CD4-positive, alpha-beta T cell treated with Interleukin-21 for 1 hour (primary cell): ENCODE measurements at places on chromosomes 13 and 19.

- no peak for DNase-seq
Observed at GRCh38 chr19:15115762-15116615, 8.8 kb downstream of the SYDE1 start.

DNA sequence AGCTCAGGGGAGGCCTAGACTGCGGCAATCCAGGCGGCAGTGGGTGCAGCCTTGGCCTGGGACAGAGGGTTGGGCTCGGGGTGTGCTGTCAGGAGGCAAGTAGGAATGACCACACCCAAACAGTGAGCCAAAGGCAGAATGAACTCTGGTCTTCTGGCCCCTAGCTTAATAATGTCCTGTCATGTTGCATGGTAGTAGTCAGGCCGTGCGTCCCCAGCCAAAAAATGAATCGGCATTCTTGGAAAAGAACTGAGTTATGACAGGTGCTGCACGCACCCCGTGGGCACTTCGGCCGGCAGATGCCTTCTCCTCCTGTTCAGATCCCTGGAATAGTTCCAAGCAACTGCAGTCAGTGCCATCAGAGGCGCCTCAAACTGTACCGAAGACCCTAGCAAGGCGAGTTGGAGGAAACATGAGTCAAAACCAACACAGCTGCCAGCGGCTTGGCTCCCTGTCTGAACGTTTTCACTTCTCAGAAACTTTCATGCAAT lies 55.9 kb downstream of the ATP7B start:
- DNase-seq = no peak

- DNase-seq = no peak
Observed at GRCh38 chr13:83298617-83299016, 583.7 kb downstream of the SLITRK1 start.

DNA sequence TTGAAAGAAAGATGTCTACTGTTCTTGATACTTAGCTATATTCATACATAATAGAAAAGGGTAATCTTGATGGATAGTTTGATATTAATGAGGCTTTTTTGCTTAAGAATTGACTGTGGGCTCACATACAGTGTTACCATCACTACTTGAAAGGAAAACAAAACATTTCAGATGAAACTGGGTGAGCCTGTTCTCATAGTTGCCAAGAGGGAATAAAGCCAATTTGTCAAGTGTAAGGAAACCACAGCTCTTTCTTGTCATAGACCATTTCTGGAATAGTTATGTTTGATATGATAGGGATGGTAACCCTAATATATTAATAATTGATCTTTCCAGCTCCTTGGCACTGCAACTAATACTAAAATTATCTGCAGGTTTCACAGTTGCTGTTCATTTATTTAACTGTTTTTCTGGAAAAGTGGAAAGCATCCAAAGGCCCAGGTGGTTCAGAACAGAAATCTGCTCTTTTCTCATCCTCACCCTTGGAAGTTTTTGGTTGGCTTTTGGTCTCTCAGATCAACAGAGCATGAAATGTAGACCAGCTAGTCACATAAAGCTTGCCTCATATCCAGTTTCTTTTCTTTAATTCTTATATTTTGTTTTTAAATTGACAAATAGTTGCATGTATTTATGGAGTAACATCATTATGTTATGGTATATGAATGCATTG lies 43.2 kb downstream of the ARHGEF7 start:
- no peak for DNase-seq

GRCh38 chr13:57666131-57666953 lies 34.8 kb downstream of the PCDH17 start:
- DNase-seq = no peak

GRCh38 chr13:76004416-76004815 lies 368.3 kb downstream of the LMO7 start:
- no peak for DNase-seq

DNA sequence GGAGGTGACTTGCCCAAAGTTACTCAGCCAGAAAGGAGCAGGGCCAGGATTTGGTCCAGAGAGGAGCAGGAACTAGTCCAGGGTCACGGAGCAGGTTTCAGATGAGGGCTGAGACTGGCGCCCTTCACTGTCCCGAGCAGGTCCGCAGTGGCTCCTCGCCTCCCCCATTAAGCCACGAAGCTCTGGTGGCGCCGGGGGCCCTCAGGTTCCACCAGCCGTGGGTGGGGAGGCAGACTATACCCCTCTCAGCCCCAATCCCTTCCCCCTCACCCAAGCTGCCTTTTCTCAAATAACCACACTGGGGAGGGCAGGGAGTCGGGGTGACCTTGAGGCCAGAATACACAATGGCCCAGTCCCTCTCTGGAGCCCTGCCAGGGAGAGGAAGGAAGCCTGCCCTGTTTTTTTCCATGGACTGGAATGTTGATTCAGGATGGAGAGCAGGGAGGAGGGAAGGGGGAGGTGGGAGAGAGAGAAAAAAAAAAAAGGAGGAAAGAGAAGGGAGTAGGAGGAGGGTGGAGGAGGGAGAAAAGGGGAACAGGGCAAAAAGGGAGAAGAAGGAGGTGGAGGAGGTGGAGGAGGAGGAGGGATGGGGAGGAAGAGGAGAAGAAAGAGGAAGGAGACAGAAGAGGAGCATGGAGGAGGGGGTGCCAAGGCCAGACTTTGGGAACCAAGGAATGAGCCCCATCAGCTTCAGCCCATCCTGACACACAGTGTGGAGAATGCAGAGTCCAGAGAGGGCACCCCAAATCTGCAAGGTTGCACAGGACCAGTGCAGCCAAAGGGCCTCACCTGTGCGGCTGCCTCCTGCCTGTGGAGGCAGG lies 19.7 kb downstream of the CEACAM16 start:
- no peak for DNase-seq

DNA sequence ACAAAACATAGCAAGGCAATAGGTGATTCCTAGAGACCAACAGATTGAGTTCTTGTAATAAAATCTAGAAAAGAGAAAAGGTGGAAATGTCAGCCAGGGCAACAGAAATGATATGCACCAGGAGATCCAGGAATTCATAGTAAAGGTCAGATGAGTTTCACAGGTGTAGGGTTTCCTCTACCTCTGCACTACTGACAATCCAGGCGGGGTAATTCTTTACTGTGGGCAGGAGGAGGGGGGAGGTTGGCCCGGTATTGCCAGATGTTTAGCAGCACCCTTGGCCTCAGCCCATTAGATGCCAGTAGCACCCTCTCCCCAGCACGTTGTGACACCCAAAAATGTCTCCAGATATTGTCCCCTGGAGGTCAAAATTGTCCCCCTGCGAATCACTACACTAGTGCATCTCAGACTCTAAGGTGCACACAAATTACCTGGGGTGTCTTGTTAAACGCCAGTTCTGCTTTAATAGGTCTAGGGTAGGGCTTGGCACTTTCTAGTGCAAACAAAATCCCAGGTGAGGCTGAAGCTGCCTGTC lies 3.5 kb upstream of the UBAC2 start:
- peak; percentile 13 for DNase-seq

DNA sequence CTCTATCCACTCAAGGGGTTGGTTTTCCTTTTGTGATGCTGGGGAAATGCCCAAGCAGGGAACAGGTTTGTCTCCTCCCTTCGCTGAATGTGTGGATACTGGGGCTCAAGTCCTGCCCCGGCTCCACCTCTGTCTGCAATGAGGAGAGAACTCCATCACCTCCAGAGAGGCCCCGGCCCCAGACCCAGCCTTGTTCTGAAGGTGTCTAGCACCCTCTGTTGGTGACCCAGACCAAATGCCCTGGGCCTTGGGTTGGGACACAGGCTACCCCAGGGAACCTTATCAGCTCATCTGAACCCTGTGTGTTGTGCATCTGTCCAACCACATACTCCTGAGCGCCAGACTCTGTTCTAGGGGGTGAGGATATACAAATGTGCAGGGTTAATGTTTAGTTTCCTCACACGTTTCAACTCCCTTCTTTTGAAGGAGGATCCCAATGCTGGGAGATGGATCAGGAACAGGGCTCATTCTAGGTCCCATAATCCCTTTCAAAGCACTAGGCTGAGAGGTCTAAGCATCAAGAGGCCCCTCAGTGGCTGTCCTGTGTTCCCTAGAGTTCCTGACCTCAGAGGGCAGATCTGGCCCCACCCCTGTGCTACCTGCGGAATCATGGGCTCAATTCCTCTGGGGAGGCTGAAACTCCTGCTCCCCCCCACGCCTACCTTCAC lies 112.5 kb upstream of the SLC7A1 start:
- DNase-seq = peak; percentile 46

- peak; percentile 77 for DNase-seq
Observed at GRCh38 chr19:46265217-46265828, 31.5 kb upstream of the HIF3A start.

DNA sequence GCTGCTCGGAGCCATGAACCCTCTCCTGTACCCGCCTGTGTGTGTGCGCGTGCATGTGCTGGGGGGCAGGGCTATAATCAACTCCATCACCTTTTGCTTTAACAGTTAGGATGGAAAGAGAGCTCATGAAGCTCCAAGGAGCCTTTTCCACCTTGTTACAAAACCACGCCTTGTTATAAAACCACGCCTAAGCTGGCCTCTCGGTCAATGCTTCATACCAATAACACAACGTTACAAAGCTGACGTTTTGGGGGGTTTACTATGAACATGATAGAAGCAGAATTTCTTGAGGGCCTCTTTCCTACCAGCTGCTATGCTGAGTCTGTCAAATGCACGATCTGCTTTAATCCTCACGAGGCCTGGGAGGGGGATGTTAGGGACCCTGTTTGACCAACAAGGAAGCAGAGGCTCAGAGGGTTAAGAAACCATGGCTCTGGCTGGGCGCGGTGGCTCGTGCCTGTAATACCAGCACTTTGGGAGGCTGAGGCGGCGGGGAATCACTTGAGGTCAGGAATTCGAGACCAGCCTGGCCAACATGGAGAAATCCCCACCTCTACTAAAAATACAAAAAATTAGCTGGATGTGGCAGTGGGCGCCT lies 11.9 kb downstream of the CAPS start:
- no peak for DNase-seq

DNA sequence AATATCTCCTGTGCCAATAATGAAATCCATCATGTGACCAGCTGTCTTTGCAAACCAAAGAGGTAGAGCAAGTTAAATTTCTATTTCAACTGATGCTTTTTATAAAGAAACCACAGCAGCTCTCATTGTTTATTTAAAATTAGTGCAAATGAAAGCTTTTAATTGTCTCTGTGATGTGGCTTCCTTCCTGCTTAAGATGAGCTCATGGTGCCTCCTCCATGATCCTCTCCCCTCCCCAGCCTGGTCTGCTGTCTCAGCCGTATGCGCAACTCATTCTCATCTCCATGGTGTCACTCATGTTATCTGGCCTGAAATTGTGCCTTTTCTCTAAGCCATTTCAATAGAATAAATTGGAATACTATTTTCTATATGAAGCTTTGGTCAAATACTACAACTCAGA lies 270.6 kb downstream of the FGF14 start:
- no peak for DNase-seq

GRCh38 chr13:111668451-111668850 lies 348.0 kb downstream of the TEX29 start:
- DNase-seq = no peak

DNA sequence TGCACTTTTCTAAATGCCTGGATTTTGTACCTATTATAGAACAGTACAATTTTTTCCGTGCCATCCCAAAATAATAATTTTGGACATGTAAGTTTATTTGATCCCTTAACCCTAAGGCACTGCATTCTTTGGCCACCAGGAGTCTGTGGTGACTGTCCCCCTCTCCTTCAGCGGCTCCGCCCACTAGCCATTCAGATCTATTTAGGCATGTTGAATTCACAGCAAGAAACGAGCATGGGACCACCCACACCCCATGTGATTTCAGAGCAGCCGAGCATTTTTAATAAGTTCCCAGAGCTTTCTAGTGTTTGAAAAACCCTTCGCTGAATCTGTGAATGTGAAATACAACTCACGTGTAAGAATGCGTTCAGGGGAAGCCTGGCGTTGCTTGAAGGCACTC lies 567.5 kb downstream of the MYO16 start:
- DNase-seq = no peak

DNA sequence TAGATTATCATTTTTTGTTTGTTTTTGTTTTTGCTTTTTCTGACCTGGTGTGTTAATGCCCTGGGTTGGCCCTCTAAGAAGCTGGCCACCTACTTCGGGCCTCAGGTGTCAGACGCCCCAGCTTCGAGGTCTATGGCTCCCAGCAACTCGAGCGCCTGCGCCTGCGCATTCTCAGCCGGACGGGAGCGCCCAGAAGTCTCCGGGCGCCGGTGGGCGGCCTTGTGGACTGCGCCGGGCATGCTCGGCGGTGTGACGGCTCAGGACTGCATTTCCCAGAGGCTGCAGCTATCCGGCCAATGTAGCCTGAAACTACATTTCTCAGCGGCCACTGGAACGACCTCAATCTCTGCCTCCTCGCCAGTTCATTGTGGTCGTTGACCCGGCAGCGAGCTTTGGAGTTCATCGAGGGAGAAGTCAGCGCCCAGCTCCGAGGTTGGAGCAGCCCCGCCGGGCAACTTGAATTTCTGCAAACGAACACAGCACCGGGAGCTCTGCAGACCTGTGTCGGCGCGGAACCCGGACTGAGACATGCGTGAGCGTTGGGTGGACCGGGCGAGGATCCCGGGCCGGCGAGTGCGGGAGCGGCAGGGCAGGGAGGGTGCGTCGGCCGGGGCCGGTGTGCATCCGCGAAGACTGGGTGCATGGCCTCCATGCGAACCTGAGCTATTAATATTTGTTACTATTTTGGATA lies at the start of gene ZNF30:
ZNF30 (plus strand) TSS at position 219 of the 691 bp plus-strand sequence. CDS start 3,045 bp downstream, outside the sequence.
- peak; percentile 85 for DNase-seq

DNA sequence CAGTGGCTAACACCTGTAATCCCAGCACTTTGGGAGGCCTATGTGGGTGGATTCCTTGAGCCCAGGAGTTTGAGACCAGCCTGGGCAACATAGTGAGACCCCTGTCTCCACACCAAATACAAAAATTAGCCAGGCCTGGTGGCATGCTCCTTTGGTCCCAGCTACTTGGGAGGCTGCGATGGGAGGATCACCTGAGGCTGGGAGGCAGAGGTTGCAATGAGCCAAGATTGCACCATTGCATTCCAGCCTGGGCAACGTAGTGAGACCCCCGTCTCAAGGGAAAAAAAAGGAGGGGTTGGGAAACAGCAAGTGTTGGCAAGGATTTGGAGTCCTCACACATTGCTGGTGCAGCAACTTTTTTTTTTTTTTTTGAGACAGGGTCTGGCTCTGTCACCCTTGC lies 19.2 kb downstream of the SPTBN4 start:
- DNase-seq = no peak

- DNase-seq = no peak
Observed at GRCh38 chr13:50919277-50919676, 9.7 kb downstream of the RNASEH2B start.

- no peak for DNase-seq
Observed at GRCh38 chr19:14115756-14116155, 1.8 kb downstream of the PRKACA start.

GRCh38 chr19:40797963-40798682 lies 868 bp upstream of the EGLN2 start:
- peak; percentile 78 for DNase-seq

- DNase-seq = no peak
Observed at GRCh38 chr13:34358811-34359513, 541.0 kb downstream of the RFC3 start.

GRCh38 chr13:109204252-109204651 lies 574.8 kb downstream of the MYO16 start:
- DNase-seq = no peak

- no peak for DNase-seq
Observed at GRCh38 chr19:23804676-23805075, 46.0 kb upstream of the ZNF681 start.
